ENCODE measurements at places on chromosomes 3 and 15.

- no peak for DNase-seq
Observed at GRCh38 chr15:60795471-60795870, 316.5 kb upstream of the ICE2 start.

- peak; percentile 98 for DNase-seq
Observed at GRCh38 chr3:190385731-190386688, 2.0 kb upstream of the CLDN16 start.

DNA sequence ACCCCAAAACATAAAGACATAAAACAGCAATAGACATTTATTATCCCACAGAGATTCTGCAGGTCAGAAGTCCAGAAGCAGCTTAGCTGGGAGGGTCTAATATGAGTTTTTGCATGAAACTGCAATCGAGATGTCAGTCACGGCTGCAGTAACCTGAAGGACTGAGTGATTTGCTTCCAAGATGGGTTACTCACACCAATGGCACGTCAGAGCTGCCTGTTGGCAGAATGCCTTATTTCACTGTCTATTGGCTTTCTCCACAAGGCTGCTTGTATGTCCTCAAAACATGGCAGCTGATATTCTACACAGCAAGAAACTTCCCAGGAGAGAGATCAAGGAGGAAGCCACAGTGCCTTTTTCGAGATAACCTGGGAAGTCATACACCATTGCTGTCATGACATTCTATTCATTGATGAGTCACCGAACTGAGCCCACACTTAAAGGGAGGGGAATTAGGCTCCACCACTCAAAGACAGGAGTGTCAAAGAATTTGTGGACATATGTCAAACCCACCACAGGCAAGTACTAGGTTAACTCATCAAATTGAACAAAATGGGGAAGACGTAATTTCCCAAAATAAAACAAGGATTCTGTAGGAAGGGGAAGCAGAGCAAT lies 122.2 kb downstream of the SYNPR start:
- DNase-seq: peak; percentile 42

- no peak for DNase-seq
Observed at GRCh38 chr3:134313847-134314587, 60.2 kb downstream of the AMOTL2 start.

DNA sequence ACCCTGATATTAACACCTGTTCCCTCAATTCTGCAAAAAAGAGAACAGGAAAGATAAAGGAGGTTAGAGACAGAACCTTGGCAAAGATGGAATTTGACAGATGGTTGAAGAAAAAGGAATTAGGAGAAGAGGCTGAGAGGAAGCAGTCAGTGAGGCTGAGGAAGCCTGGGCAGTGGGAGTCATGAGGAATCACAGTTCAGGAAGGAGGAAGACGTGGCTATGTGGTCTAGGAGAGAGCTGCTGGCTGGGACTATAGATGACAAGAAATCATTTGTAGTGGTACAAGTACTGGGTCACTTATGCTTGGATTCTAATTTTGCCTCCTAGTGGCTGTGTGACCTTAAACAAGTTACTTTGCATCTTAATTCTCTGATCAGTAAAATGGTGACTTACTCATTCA lies 49.0 kb downstream of the LARS2 start:
- peak; percentile 10 for DNase-seq
